ENCODE measurements at places on chromosomes 7 and 10.

DNA sequence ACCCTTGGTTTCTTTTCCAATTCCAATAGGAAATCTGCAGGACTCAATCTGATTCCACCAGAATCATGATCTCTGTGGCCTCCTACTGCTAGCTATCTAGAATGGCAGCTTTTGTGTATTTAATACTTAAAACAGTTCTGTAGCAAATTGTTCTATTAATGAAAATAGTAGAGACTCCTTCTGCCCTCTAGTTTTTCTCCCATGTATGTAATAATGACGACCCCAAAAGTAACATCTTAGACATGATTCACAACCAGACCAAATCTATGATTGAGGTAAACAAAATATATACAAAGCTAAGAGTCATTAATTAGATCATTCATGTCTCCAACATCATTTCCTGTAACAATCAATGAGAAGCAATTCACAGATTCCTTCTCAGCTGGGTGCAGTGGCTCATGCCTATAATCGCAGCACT lies 259.1 kb upstream of the MKLN1 start:
- DNase-seq = no peak

DNA sequence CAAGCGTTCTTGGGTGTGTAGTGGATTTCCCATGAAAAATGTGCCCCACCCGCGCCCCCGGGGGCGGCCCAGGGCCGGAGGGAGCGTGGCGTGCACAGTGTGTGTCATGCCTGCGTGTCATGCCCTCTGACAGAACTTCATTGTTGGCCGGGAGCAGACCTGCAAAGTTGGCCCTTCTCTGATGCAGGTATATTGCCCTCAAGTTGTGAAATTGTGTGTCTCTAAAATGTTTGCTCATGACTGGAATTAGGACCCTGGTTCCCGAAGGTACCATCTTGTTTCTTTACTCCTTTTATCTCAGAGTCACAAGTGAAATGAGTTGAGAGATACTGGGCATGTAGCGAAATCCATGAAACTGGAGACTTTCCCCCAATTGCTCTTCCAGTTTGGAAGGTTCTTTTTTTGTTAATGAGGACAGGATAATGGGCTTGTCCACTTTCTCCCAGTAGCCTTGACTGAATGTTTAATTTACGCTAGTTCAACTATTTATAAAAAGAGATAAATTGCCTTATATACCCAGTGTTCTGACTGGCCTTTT lies 26.2 kb downstream of the ADK start:
- no peak for DNase-seq

DNA sequence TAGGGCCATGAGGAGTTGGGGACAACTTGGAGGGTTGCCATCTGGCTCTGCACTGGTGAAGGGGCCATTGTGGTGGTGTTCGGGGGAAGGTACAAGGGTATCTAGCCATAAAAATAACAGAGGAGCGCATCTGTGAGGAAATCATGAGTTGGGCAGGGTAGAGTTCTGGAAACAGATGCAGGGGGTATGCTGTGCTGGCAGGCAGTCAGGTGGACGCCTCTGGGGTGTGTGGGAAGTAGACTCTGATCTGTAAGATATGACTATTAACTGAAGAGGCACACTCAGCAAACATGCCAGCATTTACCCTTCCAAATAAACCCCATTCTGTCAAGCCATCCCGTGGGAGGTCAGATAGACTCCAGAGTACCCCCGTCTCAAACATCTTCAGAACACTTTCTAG lies 79.8 kb downstream of the CLEC2L start:
- DNase-seq = no peak

GRCh38 chr10:92891885-92892690 lies 43.8 kb downstream of the EXOC6 start:
- DNase-seq = no peak

DNA sequence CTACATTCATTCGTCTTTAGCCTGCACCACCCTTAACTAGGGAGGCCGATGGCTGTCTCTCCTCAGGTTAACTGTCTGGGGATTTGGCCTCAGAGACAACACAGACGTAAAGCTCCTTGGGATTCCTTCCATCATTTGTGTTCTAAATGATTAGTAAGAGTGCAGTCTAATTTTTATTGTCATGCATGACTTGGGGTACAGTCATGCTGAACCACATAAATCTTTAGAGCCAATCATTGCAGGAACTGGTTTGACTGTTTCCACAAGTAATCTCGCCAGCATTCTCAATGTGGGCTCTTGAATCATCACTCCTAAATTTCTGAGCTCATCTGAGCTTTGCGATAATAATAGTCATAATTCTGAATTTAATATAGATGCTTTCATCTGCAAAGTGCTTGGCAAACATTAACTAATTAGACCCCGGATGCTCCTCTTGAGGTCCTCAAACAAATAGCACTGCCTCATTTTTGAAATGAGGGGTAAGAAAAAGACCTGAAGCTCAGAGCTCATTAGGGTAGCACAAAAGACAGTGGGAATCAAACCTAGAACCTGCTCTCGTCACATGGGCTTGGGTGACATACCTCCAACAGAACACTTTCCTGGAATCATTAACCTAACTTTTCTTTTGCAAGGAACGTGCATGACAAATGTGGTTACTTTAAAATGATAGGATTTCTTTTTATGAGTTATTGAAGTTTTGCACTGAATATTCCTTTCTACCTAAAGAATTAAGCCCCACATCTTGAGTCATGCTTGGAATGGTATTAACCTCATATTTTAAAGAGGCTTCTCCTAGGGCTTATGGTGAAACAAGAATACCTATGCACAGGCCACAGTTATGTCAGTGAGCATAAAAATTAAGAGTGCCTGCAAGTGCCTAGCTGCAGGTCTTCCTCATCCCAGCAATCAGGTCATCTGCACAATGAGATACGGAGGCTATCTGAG lies 118.9 kb upstream of the NRP1 start:
- no peak for DNase-seq

GRCh38 chr10:121796342-121796741 lies 131.5 kb downstream of the ATE1 start:
- no peak for DNase-seq

DNA sequence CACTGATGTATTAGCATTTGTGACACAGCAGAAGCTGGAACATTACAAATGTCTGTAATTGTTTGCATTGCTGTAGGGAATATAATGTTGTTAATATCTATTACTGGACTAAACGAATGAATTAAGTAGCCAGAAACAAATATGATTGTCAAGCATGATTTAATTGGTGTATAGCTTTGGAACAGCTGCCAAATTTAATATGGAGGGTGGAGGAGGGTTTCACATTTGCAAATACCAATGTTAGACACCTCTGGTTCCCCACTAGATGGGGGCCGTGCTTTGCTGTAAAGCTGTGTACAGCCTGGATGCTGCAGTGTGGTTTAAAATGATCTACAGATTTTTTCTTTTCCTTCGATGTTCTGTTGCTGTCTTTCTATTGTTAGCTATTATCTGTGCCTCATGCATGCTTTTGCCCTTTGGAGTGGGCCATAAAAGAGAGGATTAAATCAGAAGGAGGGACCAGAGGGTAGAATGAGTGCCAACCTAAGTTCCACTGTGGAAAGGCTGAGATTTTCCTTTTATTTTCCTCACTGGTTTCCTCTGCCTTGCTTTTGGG lies 23.1 kb downstream of the DNAJB9 start:
- no peak for DNase-seq

GRCh38 chr7:32618470-32618869 lies 123.2 kb downstream of the AVL9 start:
- no peak for DNase-seq

GRCh38 chr7:123879628-123880027 lies 34.7 kb downstream of the HYAL4 start:
- no peak for DNase-seq

DNA sequence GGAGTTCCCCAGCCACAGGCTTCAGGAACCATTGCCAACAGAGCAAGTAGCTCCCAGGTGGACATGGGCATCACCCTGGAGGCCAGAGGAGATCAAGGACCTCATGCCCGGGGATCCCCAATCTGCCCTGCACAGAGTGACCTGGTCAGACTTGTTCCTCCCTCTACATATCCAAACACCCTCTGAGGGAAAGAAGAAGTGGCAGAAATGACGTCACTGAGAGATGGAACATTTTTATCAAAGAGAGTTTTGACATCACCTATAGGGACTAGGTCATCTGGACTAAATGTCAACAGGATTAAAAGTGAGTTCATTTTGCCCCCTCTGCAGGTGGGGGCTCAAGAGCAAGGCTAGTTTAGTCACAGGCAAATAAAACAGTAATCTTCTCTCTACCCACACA lies 273.7 kb downstream of the SKAP2 start:
- DNase-seq = no peak

DNA sequence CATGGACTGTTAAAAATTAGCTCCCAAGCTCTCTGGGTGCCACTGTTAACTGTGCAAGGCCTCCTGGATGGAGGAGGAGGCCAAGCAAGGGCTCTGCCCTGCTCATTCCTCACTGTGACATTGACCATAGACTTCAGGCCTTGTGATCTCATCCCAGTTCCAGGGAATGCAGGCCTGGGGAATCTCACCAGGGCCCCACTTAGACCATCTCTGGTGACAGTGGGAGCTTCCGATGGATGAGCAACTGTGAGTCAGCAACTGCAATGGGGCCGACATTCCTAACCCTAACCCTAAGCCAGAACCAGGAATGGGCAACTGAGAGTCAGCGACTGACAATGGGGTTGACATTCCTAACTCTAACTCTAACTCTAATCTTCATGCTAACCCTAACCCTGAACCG lies 50.4 kb upstream of the MSMB start:
- no peak for DNase-seq

- no peak for DNase-seq
These were observed 655.1 kb downstream of the INHBA start for GRCh38 chr7:41047789-41048191.

GRCh38 chr7:99039384-99039891 lies 104.5 kb downstream of the SMURF1 start:
- DNase-seq = no peak

DNA sequence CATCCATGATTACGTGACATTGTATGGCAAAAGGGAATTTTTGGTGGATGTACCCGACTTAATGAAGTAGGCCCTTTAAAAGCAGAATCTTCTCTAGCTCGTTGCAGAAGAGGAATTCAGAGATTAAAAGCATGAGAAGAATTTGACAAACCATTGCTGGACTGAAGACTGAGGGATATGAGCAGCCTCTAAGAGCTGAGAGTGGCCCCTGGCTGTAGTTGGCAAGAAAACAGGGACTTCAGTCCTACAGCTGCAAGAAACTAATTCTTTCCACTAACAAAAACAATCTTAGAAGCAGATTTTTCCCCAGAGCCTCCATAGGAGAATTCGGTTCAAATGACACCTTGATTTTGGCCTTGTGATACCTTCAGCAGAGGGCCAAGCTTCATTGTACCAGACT lies 34.1 kb downstream of the MACC1 start:
- DNase-seq = no peak

GRCh38 chr10:11595395-11595692 lies 16.1 kb downstream of the USP6NL start:
- no peak for DNase-seq

DNA sequence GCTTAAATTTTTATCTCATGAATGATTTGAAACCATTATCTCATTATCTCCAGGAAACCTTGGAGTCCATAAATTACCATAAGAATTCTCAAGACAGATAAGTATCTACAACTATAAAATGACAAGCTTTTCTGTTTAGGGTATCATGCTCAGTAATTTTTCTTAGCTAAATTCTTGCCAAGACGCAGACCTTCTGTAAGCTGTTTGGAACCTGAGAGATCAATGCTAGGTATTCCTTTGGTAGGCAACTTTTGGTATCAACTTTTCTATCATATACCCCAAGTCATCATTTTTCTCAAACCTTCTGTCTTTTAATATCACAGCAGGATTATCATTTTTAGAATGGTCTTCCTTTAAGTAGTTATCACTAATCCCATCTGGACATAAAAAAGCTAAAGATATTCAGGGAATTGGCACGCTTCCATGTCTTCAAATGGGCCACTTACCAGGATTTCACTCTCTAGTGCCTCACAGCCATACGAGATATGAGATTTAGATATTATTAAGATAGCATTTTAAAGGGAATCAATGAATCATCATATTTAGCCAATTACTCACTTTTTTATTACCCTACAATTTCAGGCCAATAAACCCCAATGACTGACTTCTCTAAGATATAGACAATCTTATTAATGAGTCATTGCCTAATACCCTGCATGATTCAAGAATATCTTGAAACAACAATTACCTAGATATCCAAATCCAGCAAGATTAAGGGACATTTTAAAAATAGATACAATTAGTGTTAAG lies 544.1 kb downstream of the HTR7 start:
- DNase-seq = no peak

GRCh38 chr10:75427951-75428350 lies 3.5 kb upstream of the LRMDA start:
- no peak for DNase-seq

- DNase-seq = no peak
These were observed 5.9 kb upstream of the BHLHA15 start for GRCh38 chr7:98205162-98205845.

DNA sequence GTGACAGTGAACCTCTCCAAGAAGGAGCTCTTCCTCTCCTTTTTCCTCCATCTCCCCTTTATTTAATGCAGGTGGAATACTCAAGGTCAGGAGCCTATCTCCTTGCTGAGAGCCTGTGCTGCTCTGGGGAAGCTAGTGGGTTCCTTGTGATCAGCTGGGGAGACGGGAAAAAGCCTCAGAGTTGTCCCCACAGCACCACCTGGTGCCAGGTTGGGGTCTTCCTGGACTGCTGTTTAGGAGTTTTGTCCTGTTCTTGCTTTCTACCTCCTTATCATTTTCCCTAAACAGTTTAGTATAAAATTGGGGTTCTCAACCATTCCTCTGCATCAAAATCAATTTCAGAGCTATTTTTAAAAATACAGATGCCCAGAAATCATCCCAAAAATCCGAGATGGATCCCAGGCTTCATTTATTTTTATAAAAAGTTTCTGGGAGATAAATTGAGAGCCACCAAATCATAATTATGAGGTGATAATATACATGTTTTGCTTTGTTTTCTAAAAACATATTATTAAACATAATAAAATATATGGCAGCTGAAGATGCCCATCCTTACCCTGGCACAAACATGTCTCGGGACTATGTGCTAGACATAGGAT lies 44.3 kb downstream of the MACC1 start:
- DNase-seq = no peak

DNA sequence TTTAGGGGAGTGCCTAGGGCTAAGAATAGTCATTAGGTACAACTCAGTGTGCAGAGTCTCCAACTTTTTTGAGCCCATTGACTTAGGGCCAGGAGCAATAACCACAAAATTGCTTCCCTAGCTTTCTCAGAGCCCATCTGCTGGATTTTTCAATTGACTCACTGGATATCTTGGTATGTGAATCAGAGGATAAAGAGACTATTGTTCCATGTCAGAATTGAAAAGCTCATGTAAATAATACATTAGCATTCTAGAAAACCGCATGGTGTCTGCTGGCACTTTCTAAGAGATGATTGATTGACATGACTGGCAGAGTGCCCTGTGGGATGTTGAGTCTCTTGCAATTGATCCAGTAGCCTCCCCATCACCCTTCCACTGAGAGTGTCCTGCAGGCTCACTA lies 246.2 kb downstream of the CCDC7 start:
- no peak for DNase-seq

DNA sequence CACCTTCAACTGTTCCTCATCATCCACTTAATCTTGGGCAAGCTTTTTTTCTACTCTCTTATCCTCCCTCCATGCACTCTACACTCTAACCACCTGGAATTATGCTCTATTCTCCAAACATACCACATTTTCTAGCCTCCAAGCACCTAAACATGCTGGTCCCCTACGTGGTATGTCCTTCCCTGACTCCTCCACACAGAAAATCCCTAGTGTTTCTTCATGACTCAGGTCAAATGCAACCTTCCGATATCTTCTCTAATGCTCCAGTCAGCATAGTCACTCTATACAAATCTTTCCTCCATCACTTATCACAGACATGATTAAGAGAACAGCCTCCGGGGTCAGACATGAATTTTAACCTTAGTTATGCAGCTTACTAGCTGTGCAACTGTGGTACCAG lies 68.8 kb downstream of the ARMH3 start:
- DNase-seq = no peak

GRCh38 chr7:99597762-99598501 lies at the start of gene TMEM225B:
TSS of gene TMEM225B (plus strand) at chr7:99598267. CDS start at chr7:99604389, 6,122 bp downstream.
- DNase-seq = no peak
